Transverse colon (tissue), 4 donors: ENCODE measurements at places on chromosomes 13 and 19.

DNA sequence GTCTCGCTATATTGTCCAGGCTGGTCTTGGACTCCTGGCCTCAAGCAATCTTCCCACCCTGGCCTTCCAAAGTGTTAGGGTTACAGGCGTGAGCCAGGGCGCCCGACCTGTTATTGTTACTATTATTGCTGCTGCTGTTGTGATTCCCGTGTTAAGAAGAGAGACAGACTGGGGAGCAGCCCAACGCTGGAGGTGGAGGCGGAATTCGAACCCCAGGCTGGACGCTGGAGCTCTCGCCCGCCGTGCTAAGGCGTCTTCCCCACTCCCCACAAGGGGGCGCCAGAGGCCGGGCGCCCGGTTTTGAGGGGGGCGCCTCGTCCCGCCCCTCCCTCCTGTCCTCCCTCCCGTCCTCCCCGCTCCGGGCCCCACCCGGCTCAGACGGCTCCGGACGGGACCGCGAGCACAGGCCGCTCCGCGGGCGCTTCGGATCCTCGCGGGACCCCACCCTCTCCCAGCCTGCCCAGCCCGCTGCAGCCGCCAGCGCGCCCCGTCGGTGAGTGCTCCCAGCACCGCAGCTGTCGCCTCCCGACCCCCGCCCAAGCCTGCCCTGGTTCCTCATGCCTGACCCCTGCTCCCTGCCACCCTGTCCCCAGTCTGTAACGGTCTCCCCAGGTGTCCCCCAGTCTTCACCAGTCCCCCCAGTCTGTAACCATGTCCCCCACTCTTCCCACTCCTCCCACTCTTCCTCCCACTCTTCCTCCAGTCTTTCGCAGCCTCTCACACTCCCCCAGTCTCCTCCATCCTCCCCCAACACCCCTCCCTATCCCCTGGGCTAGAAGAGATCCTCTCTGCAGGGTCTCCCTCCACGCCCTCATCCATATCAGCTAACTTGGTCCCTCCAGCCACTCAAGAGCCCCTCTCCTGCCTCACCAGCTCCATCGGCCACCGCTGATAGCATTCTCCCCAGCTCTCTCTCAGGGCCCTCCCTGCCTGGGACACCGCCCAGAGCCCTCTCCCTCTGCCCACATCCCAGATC lies at the start of gene EHD2:
Gene EHD2, plus strand, starts transcription at position 377 of the 976 bp plus-strand sequence. CDS start 3,191 bp downstream, outside the sequence.
- peak; percentile 50 for DNase-seq

GRCh38 chr13:29369060-29369743 lies 226.3 kb downstream of the SLC7A1 start:
- no peak for DNase-seq

DNA sequence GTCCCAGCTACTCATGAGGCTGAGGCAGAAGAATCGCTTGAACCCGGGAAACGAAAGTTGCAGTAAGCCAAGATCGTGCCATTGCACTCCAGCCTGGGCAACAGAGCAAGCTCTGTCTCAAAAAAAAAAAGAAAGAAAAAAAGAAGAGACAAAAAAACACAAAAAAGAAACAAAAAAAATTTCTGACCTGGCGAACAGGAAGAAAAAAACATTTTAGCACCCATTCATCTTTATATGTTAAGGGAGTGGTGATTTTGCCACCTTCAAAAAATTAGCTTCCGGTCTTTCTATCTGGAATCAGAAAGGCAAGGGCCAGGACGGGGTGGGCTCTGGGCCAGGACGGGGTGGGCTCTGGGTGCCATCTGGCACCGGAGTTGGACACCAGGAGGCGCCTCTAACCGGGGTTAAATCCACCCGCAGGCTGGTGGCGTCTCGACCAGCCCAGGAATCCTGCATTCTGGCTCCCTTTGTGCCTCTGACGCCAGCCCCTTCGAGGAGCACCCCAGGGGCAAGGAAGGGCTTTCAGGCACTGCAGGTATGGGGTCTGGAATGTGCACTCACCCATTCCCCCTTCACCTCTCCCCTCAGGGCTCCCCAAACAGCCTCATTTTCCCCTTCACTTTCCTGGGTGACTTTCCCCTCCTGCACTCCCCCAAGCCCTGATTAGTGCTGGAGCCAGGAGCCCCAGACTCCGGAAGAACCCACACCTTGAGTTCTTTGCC lies 10.4 kb upstream of the ZSWIM4 start:
- DNase-seq: peak; percentile 79

GRCh38 chr19:16111909-16112752 lies 442 bp downstream of the RAB8A start:
- peak; percentile 21 for DNase-seq

DNA sequence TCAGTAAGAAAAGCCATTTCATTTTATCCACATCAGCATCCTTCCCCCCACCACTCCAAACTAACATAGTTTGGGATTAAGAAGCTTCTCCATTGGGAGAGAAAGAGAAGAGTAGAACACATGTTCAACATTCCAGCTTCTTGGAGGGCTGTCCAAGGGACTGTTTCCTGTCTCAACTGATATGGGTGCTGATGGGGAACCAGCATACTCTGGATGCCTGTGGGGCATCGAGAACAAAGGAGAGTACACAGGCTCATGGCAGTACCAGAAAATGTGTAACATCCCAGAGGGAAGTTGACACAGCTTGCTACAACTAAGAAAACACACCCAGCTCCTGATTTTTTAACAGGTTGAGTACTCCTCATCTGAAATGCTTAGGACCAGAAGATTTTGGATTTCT lies 24.7 kb downstream of the SUCLA2 start:
- no peak for DNase-seq

DNA sequence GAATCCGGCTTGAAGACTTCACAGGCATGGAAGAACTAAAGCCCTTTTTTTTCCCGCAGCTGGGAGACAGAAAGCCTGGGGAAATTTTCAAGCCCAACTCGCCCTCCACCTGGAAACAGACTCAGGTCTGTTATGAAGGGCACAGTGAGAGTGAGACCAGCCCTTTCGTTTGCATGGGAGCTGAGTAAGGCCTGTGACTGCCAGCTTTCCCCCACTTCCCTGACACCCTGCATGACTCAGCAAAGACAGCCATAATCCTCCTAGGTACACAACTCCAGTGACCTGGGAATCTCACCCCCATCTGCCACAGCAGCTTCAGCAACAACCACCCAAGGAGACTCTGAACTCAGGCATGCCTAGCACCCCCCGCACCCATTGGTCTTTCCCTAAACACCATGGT lies 87.6 kb upstream of the ZNF91 start:
- DNase-seq: no peak
